ENCODE measurements at places on chromosomes 13 and 19. TPM values are rescaled to one million over a fixed set of nuclear protein-coding genes. Genes with fewer than 3 reads are reported as not detected.

- no peak for DNase-seq
Measured at GRCh38 chr13:100610391-100611347, 22.1 kb upstream of the GGACT start.

GRCh38 chr19:2190848-2191455, 27.2 kb downstream of the DOT1L start:
- DNase-seq, result no peak

GRCh38 chr13:39820606-39821005, 165.1 kb downstream of the COG6 start:
- DNase-seq, result no peak

GRCh38 chr13:27403203-27403678, 21.2 kb upstream of the GTF3A start:
- DNase-seq, result no peak

- no peak for DNase-seq
Measured at GRCh38 chr13:30835442-30835841, 70.6 kb upstream of the MEDAG start.

GRCh38 chr19:46975011-46975924, 44.4 kb upstream of the NPAS1 start:
- DNase-seq, result no peak

DNA sequence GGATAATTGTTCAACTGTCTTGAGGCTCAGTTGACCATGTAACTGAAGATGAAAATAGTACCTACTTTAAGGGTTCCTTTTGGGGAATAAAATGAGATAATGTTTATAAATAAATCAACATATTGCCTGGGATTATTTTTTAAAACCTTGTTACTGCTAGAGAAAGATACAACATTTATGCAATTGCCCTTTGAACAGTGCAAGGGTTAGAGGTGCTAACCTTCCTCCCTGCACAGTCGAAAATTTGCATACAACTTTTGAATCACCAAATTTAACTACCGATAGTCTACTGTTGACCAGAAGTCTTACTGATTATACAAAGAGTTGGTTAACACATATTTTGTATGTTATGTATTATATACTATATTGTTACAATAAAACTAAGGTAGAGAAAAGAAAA, 750.0 kb downstream of the EFNB2 start:
- no peak for DNase-seq

GRCh38 chr13:32837973-32838927, 178.0 kb upstream of the KL start:
- DNase-seq, result no peak

- no peak for DNase-seq
Measured at GRCh38 chr13:98691360-98691759, 61.1 kb downstream of the SLC15A1 start.

- no peak for DNase-seq
Measured at GRCh38 chr19:31546205-31546960, 197.1 kb upstream of the TSHZ3 start.

DNA sequence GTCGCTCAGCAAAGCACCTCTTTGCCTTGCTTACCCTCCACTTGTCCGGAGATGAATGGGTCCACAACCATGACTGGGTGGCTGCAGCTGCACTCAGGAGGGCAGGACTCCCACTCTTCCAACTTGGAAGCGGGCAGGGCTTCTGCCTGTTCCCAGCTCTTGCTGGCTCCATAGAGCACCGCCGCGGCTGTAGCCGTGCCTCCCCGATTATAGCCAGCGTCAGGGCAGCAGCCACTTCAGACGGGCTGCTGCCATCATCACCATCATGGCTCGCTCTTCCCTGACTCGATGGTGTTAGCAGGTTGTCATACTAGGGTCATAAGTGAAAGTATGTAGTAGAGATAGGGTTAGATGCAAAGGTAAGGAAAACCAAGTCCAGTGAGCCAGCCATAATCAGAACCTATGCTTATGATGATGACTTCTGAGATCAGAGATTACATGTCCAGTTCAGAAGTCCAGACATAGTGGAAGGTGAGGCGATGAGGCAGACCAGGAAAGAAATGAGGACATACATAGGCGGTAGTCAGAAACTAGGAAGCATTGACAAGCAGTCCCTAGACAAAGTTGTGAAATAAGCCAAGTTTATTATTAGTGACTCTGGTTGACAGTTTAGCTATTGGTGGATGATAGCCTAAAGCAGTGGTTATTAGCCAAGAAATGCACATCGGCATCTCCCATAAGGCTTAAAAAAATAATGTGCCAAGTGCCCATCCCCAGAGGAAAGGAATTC, 4.4 kb upstream of the INTS6 start:
- DNase-seq, result no peak

GRCh38 chr19:50906217-50906616, 5.0 kb downstream of the KLK4 start:
- peak; percentile 50 for DNase-seq

DNA sequence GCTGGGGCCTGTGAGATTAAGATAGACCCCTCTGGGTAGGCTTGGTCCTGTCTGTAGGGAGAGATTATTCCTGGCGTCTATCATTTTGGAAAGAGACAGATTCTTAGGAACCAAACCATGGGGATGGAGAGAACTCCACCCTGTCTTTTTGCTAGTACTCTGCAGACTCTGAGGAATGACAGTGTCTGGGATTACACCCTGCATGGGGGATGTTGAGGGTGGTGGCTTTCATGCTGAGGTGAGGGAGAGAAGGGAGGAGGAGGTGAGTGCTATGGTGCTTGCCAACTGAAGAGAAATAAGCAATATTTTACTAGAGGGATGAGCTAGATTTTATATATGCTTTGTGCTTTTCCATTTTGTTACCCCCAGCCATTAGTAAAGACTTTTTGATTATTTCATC, 74.5 kb upstream of the PCDH8 start:
- no peak for DNase-seq

DNA sequence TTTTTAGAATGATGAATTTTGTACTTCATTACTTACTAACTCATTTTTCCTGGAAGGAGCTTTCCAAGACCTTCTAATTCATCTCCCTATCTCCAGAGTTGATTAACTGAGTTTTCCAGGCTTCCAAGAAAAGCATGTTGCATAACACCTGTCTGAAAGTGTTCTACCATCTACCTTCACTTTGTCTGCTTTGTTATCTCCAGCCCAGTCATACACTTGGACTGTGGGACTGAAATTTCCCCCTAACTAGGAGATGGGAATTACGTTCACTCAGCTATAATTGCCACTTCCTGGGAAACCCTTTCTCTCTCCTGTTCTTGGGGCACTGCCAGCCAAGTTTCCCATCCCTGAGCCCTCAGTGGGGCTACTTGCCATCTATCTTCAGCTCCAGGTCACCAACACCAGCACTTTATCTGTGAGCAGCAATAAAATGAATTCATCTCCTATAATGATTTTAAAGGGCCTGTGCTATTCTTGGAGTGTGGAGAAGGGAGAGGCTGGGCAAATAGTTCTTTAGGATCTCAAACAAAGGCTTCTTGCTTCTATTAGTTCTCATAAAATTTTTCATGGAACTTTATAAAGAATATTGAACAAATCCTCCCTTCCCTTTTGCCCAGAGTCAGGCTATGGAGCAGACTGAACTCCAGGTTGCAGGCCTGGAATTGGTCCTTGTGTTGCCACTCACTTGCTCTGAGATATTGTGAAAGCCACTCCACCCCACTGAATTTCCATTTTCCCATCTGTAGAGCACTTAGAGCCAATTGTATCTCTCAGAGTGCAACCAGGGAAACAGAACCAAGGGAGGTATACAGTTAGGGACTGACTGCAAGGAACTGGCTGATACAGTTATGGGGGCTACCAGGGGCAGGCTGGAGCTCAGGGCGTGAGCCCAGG, 17.8 kb upstream of the ATP12A start:
- DNase-seq, result no peak

DNA sequence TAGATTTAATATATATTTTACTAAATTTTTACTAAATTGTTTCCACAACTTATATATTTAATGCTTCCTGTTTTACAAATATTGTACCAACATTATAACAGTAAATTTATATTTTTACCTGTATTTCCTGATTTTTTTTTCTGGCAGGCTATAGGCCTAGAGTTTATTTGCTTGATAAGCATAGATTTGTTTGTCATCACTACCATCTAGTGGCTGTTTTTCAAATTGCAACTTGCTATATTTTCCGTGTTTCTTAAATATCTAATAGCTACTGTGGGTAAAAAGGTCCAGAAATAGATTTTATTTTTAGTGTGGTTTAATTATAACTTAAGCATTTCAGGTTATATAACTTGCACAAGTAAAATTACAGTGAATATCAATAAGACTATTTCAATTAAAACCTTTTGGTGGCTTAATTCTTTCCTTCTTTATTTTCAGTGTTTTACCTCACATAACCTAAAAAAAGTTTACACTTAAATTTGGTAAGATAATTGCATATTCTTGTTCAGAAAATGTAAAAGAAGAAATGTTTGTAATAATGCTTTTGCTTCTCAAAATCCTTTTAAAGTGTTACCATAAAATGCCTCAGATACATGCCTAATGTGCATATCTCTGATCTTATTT, 60.6 kb downstream of the NDFIP2 start:
- DNase-seq, result peak; percentile 30

- peak; percentile 48 for DNase-seq
Measured at GRCh38 chr19:43639519-43640423, at the start of gene CADM4. TSS of gene CADM4 (minus strand) at chr19:43639850. CDS start at chr19:43639790, 60 bp downstream.

DNA sequence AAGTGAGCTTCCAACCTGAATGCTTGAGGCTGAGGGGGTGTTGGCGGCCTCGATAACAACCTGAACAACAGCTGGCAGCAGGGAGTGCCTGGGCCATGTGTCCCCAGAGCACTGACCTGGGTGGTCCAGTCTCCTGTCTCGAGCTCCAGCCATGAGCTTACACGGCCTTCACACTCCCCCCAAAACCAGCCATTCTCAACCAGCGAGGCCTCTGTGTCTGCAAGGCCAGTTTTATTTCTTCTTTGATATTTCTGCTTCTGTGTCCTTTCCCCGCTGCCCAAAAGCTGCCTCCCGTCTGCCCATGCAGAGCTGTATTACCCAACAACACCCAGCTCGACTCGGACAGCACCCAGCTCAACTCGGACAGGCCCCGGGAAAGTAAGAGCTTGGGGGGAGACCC, 32.5 kb upstream of the TFDP1 start:
- no peak for DNase-seq

- DNase-seq, result no peak
Measured at GRCh38 chr19:48742096-48742495, 1.7 kb upstream of the RASIP1 start.

- DNase-seq, result no peak
Measured at GRCh38 chr13:95438297-95438696, 114.2 kb upstream of the CLDN10 start.

DNA sequence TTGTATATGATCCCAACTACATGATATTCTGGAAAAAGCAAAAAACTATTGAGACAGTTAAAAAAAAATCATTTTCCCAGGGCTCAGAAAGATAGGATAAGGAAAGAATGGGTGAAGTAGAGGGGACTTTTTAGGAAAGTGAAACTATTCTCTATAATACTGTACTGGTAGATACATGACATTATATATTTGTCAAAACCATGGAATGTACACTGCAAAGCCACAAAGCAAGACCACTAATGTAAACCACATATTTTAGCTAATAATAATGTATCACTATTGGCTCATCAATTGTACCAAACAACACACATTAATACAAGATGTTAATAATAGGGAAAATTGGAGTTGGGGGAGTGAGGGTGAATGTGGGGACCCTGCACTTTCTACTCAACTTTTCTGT, 182.6 kb downstream of the EFNB2 start:
- DNase-seq, result no peak

DNA sequence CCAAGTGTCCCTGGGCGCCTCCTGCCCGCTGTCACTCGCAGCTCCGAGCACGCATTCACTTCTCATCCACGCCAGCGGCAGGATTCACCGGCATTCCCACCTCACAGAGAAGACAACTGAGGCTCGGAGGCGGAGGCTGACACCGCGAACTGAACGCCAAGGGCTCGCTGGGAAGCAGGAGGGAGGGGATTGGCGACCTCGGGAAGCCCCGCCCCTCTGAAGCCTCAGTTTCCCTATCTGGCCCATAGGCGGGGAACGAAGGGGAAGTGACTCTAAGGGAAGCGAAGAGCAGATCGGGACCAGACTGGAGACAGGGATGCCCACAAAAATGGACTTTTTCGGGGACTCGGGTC, 256 bp downstream of the MICOS13 start:
- no peak for DNase-seq

- DNase-seq, result peak; percentile 66
Measured at GRCh38 chr19:47239610-47240296, 8.8 kb upstream of the BBC3 start.

- no peak for DNase-seq
Measured at GRCh38 chr13:47027780-47028437, 131.1 kb upstream of the HTR2A start.

- DNase-seq, result peak; percentile 61
Measured at GRCh38 chr19:45172173-45172572, 5.9 kb downstream of the TRAPPC6A start.

DNA sequence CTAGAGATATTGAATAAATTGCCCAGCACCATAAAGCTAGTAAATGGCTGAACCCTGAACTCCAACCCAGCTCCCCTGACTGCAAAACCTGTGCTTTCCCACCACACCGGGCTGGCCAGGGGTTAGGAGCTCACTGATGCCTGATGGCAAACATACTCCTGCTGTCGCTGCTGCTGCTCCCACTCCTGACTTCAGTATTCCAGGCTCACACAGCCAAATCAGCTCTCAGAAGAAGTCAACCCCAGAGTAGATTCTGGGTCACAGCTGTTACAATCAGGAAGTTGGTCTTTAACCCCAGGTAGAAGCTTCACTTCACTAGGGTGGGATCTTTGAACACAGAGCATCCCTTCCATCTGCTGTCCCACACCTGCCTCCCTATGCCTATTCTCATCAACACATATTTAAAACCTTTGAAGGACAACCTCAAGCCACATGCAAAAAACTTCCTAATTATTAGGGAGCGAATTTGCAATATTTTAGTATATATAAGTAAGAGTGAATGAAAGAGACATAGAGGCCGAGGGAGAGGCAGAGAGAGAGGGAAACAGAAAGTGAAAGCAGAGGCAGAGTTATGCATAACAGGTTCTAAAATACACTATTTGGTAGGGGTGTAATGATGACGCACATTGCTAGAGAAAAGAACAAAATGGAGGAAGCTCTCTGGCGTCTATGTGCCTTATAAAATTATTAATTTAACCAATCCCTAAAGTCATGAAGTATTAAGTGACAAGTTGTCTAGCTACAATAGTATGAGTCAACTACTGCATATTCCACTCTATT, 99.4 kb upstream of the SERP2 start:
- DNase-seq, result peak; percentile 54

Gene N4BP2L1
- 27.8 TPM for total RNA-seq

Gene SERTM1
- total RNA-seq, result not detected

Gene CFAP97D2
- not detected for total RNA-seq

Gene SMIM17
- total RNA-seq, result not detected

Gene MEDAG
- not detected for total RNA-seq

Gene SMAD9
- not detected for total RNA-seq

Gene CD320
- total RNA-seq, result 54.6 TPM

Gene PRX
- 1.1 TPM for total RNA-seq
